Bronchus fibroblast of lung (primary cell): ENCODE measurements at places on chromosomes 2 and 18. TPM values are rescaled to one million over a fixed set of nuclear protein-coding genes. Genes with fewer than 3 reads are reported as not detected.

ANKAR gene
- 0.67 and 1.3 TPM in 2 replicates for total RNA-seq

GKN1 gene
- total RNA-seq = not detected in 2 replicates

KCNIP3 gene
- total RNA-seq = 2.0 and 2.5 TPM in 2 replicates

DAPL1 gene
- not detected in 2 replicates for total RNA-seq
